ENCODE measurements at places on chromosomes 5 and 9.

GRCh38 chr5:162485666-162486292 lies 418.2 kb downstream of the GABRG2 start:
- no peak for DNase-seq

- DNase-seq: peak; percentile 91
Observed at GRCh38 chr9:78031893-78032729, 500 bp upstream of the GNAQ start.

DNA sequence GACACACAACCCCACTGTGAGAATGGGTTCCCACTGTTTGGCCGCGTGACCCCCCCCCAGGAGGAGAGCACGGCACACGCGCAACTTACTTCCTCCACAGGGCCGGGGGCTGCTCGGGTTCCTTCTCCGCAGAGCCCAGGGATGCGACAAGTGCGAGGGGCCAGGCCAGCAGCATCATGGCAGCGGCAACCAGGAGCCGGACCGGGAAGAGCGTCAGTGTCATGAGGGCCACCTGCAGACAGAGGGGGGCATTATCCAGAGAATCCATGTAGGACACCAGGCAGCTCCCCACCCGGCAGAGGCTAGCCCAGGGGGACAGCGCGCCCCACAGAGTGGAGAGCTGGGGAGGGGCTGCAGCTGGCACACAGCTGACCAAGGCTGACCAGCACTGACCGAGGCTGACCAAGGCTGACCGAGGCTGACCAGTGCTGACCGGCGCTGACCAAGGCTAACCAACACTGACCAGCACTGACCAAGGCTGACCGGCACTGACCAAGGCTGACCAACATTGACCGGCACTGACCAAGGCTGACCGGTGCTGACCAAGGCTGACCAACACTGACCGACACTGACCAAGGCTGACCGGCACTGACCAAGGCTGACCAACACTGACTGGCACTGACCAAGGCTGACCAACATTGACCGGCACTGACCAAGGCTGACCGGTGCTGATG lies 22.3 kb downstream of the LPCAT1 start:
- no peak for DNase-seq

- DNase-seq: no peak
Observed at GRCh38 chr9:137482094-137482781, 23.1 kb upstream of the NSMF start.

DNA sequence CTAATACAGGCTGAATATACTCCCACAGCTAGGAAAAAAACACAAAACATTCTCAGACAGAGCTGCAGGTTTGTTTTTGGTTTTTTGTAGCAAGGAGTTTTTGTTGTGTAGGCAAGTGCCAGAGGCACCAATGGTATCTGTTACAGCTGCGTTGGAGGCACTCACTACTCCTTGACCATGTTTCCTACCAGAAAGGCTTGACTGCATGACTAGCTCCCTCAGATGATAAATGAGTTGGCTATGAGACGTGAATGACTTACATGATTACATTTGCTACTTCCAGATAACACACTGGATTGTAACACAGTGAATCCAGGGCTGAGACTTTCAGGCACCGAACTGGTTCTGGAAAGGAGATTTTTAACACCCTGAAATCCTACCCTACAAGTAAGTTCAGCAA lies 18.8 kb downstream of the GZMK start:
- no peak for DNase-seq

GRCh38 chr5:144318011-144318410 lies 147.3 kb downstream of the KCTD16 start:
- DNase-seq: no peak

- DNase-seq: no peak
Observed at GRCh38 chr5:151745071-151745705, 13.2 kb downstream of the ATOX1 start.

DNA sequence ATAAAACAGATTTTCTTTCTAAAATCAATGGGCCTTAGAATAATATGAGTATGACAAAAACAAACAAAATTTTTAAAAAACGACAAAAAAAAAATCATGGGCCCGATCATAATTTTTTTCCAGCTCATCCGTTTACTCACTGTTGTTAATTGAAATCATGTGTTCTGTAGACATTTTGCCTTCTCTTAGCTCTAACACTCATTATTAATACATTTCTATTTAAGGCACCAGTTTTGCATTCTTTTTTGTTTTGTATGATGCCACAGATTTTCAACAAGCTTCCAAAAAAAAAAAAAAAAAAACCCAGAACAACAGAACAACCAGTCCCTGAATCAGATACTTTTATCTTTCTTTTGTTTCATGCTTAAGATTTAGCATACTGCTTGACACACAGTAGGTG lies 86.4 kb downstream of the PRLR start:
- DNase-seq: no peak

DNA sequence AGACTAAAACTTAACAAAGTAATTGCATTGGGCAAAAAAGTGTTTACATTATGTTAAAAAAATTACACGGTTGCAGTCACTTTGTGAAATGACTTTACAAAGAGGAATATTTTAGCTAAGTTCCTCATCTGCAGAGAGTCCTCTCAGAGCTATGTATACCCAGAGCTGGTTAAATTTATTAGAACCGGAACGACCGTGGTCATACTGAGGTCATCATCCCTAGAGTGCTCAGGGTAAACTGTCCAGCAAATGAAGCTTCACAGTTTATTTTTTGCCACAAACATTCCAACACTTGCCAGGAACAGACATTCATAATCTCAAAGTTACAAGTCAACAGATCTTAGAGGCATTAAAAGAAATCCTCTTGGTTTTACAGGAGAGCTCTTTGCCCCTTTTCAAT lies 897 bp downstream of the ROPN1L start:
- DNase-seq: no peak

- DNase-seq: no peak
Observed at GRCh38 chr9:94802793-94803192, 76.3 kb downstream of the AOPEP start.

- no peak for DNase-seq
Observed at GRCh38 chr5:173246135-173246495, 11.1 kb upstream of the NKX2-5 start.

DNA sequence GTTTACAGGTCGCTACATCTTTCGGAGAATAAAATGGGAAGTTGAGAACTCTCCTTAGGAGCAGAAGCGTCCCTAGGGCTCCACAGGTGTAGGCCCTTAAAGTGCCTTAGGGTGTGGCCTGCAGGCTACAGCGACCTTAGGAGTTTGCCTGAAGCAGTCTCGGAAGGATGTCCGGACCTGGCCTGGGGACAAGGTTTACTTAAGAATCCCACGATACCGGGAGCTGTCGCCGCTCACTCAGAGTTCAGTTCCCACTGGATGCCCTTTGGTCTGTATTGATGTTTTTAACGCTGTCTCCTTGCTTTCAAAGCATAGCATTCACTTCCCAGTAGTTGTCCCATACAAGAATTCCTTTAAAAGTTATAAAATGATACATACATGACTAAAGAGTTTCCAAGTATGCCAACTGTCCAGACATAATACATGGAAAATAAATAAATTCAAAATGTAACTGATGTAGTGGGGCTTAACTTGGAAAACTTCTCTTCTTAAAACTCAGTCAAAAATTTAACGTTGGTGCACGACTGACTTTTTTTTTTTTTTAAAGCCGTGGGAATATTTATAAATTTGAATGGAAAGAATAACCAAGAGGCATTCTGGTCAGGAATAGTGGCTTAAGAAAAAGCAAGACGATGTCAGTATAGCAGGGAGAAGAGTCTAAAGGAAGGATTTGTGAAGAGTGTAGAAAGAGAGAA lies 848 bp downstream of the RAD50 start:
- DNase-seq: peak; percentile 47

DNA sequence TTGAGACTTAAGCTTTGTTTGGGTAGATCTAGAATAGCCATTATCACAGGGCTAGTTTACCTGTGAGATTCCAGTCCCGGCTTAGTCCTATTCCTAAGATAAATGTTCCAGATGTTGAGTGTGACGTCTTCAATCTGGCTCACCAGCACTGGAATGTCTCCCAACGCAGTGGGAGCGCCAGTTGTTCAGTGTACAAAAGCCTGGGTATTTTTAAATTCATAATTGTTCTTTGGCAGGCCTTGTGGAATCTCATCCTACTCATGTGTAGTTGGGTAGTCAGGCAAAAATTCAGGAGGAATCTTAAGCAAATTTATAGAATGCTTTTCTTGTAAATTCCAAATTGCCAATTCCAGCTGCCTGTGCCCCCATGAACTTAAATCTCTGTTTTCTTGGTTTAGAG lies 272.6 kb upstream of the KCNN2 start:
- DNase-seq: no peak
